ENCODE measurements at places on chromosomes 6 and 20. TPM values are rescaled to one million over a fixed set of nuclear protein-coding genes. Genes with fewer than 3 reads are reported as not detected.

Gene MEP1A
- polyA plus RNA-seq: not detected

Gene MYL9
- not detected for polyA plus RNA-seq

Gene CLVS2
- 12.9 TPM for polyA plus RNA-seq

Gene MRPS10
- 36.4 TPM for polyA plus RNA-seq

Gene MAP3K5
- polyA plus RNA-seq: 2.0 TPM

Gene SYTL3
- 3.8 TPM for polyA plus RNA-seq

Gene FKBP1C
- polyA plus RNA-seq: not detected

Gene XKR7
- 9.6 TPM for polyA plus RNA-seq

Gene BHLHE23
- polyA plus RNA-seq: not detected

Gene EYA2
- polyA plus RNA-seq: not detected

Gene LPIN3
- polyA plus RNA-seq: 0.44 TPM

Gene C6orf132
- not detected for polyA plus RNA-seq

Gene HLA-DOB
- polyA plus RNA-seq: not detected

Gene TNFRSF6B
- polyA plus RNA-seq: not detected

All from neural cell (in vitro differentiated cells).